Naive thymus-derived CD4-positive, alpha-beta T cell (primary cell): ENCODE measurements at places on chromosomes 16 and 17. TPM values are rescaled to one million over a fixed set of nuclear protein-coding genes. Genes with fewer than 3 reads are reported as not detected.

CCL17 gene
- not detected for polyA plus RNA-seq

ZNF594 gene
- 4.4 TPM for polyA plus RNA-seq

FOXL1 gene
- not detected for polyA plus RNA-seq

MMP15 gene
- 0.06 TPM for polyA plus RNA-seq

ABCC6 gene
- polyA plus RNA-seq = 0.09 TPM

FNDC8 gene
- not detected for polyA plus RNA-seq

GRCh38 chr17:66467766-66468165, 165.4 kb downstream of the PRKCA start:
- no peak for DNase-seq

DNA sequence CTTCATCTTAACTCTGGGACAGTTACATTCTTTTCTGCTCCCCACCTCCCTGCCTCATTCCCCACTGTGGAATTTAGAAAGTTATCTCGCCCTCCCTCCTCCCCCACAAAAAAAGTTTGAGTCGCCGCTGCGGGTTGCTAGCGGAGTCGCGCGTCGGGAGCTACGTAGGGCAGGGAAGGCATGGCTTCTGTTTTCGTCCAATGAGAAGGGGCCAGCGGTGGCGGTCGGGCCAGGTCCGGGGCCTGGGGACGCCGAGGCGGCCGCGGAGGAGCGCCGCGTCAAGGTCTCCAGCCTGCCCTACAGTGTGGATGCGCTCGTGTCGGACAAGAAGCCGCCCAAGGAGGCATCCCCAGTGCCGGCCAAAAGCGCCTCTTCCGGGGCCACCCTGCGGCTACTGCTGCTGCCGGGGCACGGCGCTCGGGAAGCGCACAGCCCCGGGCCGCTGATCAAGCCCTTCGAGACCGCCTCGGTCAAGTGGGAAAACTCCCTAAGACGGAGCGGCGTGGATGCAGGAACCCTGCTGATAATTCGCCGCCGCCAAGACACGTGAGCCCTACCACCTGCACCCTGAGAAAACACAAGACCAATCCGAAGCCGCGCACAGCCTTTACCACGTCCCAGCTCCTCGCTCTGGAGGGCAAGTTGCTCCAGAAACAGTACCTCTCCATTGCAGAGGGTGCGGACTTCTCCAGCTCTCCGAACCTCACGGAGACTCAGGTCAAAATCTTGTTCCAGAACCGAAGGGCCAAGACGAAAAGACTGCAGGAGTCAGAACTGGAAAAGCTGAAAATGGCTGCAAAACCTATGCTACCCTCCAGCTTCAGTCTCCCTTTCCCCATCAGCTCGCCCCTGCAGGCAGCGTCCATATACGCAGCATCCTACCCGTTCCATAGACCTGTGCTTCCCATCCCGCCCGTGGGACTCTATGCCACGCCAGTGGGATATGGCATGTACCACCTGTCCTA, 8.9 kb downstream of the OR4D1 start:
- peak; percentile 57 for DNase-seq

DNA sequence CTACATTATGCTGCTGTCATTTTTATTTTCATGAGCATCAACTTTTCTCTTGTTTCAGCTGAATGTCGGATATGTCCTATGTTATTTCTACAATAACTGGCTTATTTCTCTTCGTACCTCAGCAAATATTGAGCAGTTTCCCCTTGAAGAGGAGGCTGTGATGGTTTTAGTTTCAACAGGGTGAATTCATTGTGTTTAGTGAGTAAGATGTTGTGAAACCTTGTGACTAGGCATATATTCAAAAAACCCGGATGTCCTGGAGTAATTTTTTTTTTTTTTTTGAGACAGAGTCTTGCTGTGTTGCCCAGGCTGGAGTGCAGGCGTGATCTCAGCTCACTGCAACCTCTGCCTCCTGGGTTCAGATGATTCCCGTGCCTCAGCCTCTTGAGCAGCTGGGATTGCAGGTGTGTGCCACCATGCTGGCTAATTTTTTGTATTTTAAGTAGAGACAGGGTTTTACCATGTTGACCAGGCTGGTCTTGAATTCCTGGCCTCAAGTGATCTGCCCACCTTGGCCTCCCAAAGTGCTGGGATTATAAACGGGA, 11.1 kb downstream of the CPD start:
- no peak for DNase-seq

- DNase-seq = no peak
These were observed 9.9 kb downstream of the SRCIN1 start for GRCh38 chr17:38595892-38596291.

DNA sequence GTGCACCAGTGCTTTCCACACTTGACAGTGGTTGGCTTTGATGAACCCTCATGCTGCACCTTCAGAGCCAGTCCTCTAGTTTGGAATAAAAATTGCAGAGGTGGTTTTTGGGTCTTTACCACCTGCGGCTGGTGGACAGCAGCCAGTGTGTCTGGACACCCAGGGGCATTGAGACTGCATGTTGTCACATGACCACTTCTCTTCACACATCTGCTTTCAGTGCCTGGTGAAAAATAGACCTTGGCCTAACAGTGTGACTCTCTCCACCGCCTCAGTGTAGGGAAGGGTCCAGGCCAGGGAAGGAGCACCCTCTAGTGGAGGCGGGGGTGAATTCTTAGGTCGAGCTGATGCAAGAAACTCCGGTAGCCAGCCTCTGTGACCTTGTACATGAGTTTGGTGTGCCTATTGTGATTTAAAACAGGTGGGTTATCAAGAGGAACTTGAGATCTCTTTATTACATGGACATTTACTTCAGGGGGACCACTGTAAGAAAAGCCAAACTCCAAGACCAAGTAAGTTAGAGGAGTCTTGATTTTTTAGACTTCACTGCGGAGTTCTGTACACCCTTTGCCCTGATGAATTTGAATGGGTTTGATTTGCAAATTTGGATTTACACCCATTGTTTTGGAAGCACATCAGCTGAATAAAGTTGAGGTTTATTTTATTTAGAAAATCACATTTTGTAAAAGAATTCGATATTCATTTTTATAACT, 17.9 kb downstream of the GOSR2 start:
- DNase-seq = peak; percentile 63

- DNase-seq = no peak
These were observed 4.5 kb downstream of the CRYBA1 start for GRCh38 chr17:29251184-29251583.

- DNase-seq = no peak
These were observed 22.0 kb upstream of the FLCN start for GRCh38 chr17:17258998-17259397.

DNA sequence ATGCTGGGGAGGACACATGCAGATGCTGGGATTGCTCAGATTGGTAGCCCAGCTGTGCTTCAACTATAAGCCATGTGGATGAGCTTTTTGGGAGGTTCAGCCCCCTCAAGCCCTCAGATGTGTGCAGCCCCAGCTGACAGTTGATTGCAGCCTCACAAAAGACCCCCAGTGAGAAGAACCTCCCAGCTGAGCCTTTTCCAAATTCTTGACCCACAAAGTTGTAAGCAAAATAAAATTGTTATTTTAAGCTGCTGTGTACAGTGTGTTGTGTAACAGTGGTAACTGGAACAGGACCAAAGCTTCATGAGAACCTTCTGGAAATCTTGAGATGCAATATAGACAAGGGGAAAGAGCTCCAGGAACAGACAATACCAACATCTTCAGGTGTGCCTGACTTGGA, 156.8 kb upstream of the IRX3 start:
- DNase-seq = no peak

DNA sequence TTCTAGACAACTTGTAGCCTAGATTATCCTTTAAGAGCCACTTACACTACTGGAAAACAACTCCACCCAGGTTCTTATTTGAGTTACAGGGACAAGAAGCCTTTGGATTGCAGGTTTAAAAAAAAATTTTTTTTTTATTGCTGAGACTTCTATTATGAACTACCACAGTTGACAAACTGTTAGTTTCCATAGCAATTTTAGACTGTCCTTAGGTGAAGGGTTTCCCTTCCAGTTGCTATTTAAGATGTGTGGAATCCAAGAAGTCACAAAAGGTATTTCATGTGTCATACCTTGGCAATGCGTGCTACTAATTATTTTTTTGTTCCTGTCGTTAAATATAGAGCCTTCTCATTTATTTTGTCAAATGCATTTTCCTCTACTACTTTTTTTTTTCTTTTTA, 253.2 kb downstream of the PRKCA start:
- no peak for DNase-seq

GRCh38 chr16:66728117-66728787, 23.2 kb downstream of the DYNC1LI2 start:
- peak; percentile 45 for DNase-seq

- DNase-seq = no peak
These were observed 145.2 kb downstream of the CLEC16A start for GRCh38 chr16:11089504-11090124.
